ENCODE measurements at places on chromosomes 6 and 20.

DNA sequence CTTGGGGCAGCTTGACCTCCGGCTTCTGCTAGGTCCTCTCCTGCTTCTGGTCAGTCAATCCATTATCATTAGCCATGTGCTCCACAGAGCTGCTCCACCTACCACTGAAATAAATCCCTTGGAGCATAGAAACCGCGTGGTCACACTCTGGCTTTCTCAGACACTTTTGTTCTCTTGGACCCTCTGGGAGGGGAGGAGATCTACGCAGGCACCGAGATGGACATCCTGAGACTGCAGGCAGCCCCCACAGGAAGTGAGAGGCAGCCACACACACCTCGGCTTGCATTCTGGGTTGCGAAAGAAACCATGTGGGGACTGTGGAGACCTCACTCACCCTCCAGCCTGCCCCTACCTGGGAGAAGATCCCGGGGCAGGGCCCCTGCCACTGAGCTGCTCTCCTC is 79.5 kb downstream of the FYN start:
- no peak for DNase-seq

DNA sequence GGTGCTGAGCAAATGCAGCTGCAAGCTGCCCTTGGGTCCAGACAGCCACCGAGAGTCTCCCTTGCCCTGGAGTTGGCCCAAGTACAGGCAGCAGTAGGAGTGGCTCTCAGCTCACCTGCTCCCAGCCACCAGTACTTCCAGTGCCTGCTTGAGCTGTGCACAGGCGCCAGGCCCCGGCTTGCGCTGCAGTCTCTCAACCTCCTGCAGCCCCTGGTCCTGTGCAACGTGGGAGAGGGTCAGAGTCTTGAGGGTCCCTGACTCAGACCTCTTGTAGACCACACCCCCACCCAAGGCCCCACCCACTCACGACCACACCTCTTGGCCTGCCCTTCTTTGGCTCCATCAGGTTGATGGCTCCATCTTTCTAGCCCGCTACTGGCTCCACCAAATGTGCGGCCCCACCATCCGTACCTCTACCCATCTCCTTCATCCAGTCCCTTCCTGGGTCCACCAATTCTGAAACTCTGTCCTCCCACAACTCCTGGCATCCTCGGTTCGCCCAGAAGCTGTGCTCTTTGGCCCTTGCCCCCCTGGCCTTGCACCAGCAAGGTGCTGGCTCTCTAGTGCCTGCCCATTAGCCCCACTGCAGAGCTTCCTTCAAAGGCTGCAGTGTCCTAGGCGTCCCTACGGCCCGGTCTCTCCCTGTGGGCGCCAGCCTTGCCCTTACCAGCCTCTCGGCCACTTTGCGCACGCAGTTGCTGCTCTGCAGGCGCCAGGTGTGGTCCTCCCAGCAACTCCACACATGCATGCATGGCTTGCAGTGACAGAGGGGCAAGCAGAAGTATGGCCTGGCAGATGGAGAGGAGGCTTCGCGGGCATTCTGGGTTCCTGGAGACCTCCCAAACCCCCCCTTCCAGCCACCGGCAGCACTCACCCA is 16.5 kb upstream of the SPAG4 start:
- peak; percentile 2 for DNase-seq

DNA sequence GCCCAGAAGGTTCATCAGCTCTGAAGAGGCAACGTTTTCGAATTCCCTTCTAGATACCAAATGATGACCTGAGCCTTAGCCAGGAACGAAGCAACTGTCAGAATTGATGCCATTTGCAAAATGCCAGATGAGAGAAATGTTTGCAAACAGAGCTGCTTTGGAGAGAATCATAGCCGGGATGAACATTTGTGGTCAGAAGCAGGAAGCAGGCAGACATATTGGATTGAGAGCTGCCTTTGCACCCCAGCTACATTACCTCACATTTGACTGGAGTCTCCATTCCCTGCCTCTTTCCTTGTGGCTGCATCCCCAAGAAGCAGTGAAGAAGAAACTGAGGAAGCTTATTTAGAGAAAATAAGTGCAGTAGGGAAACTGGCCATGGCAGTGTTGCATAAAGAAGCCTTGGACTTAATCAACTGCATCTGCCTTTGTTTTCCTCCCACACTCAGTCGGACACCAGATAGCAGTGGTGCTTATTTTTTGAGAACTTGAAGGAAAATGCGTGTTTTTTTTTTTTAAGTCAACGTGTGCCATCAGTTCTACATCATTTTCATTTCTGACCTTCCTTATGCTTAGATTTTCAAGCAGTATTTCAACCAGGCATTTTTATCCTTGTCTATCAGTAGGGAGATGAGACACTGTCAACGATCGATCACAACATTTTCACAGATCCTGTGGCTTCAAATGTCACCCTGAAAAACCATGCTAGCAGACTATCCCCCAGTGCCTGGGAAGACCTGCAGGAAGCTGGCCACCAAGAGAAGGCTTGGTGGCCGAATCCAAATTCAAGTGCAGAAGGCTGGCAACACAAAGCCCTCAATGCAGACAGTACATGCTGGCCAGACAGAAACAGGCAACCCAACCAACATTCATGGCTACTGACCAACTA is 541.2 kb upstream of the JARID2 start:
- DNase-seq: no peak

GRCh38 chr6:11272491-11273192 is 40.2 kb upstream of the NEDD9 start:
- DNase-seq: no peak

DNA sequence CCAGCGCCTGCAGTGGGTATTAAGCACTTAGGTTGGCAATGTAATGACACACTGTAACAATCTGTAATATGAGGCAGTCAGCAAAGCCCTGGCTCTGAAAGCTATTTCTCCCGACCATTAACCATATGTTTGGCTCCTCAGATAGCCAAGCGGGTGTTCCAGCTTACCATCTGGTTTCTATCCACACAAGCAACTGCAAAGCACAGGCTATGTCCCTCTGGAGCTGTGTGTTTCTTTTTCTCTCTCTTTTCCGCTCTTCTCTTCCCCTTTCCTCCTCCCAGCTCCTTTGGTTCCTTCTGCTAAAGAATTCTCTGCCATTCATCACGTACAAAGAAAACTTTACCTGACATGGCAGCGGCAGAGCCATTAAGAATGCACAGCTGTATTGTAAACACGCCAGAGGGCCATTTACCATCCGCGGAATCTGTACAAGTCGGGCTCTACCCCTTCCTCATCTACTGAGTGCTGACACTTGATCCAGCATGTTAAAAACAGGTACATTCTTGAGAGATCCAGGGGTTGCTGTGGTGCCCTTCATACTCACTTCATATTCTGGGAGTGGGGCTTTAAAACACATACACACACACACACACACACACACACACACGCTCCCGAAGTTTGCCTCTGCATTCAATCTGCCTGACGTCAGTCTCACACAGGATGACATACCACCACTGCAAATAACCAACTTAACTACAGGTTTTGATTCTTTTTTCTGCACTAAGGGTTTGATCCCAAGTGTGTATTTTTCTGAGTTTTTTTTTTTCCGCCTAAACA is 77.2 kb downstream of the BACH2 start:
- DNase-seq: peak; percentile 66

DNA sequence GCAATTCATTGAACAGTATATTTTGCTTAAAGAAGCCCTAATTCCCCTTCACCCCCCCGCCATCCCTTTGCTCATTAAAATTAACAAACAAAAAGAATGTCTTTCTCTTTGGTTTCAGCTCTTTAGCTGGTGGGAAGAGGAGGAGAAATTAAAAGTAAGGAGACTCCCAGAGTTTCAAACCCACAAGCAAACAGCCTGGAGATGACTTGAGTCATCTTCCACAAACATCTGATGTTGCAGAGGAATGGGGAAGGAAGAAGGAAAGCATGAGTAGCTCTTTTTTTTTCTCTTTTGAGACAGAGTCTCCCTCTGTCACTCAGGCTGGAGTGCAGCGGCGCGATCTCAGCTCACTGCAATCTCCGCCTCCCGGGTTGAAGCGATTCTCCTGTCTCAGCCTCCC is 189.6 kb downstream of the ADAT2 start:
- DNase-seq: peak; percentile 66

- no peak for DNase-seq
Measured at GRCh38 chr20:6070829-6071695, 17.2 kb upstream of the LRRN4 start.

- DNase-seq: no peak
Measured at GRCh38 chr6:105644691-105645090, 241.8 kb upstream of the PREP start.

DNA sequence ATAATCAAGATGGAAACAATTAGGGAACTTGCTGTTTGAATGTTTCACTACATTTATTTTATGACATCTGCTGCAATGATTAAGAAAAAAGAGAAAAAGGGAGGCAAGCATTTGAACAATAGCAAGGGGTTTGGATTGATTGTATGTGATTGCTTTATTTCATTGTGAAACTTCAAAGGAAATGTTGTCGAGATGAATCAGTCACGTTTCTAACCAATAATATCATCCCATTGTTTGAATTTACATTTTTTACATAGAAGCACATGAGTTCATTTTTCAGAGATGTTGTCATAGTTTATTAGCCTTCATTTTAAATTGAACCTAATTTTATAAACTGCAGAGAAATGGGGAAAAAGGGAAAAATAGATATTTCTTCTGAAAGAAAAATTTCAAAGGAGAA is 572.0 kb downstream of the KIF16B start:
- no peak for DNase-seq

DNA sequence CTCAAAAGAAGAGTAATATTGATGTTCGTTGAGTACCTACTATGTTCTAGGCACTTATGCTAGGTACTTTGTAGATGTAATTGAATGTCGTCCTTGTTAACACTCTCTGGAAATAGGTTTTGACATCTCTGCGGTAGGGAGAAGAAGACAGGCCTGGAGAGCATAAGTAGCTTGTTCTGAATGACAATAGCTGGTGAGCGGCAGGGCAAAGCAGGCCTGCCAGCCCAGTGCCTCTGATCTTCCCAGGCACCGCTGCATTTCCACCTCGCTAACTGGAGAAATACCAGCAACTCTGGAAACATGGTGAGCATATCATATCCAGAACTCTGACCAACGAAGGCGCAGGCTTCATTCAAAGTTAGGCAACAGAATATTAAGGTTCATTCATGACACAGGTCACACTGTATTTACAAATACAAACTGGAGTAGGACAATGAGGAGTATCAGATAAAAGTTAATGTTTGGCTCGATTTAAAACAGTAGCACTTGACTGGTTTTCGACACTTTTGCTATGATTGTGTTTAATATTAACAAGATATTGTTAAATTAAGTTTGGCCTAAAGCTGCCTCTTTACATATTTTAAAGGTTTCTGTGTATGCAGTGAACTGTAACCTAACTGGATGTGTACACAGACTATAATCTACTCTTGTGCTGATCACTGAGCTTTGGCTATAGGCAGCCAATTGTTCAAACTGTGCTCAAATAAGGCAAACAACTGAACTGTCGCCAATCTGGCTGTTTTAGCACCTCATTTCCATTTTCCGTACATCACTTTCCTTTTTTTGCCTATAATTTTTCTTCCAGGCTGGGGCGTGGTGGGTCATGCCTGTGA is 54.1 kb downstream of the PPP1R3G start:
- DNase-seq: no peak

DNA sequence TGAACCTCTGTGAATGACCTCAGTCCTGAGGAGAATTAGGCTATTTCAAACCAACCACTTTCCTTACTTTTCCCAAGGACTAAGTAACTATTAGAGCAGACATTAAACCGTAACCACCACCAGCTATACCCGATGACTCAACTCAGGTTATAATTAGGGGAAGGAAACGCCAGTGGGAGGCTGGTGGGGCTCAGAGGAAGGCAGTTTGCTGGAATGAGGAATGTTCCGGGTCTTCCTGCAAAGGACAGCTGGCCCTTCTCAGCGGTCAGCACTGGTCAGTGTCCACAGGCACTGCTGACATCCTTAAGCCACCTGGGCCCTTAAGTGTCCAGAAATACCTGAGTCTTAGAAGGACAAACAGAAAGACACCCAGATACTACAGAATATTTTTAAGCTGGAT is 515.2 kb downstream of the MAFB start:
- DNase-seq: no peak

- peak; percentile 3 for DNase-seq
Measured at GRCh38 chr6:75643173-75643572, 41.5 kb downstream of the SENP6 start.

DNA sequence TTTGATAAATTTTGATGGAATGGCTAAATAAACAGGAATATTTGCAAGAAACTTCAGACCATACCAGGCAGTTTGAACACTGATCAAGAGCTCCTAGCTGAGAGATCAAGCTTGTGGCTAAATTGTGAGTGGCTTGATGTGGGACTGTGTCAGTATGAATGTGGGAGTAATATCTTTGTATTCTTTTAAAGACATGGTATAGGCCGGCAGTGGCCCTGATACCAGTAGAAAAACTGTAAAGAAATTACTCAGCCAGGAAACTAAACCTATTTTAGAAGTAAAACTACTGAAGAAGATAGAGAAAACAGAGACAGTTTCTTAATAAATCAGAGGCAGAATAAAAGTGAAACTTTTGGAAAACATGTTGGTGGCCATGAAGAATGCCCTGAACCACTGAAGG is 608.4 kb upstream of the SYNCRIP start:
- no peak for DNase-seq

- no peak for DNase-seq
Measured at GRCh38 chr6:126374372-126374771, 34.5 kb downstream of the CENPW start.
